ENCODE measurements at places on chromosomes 6 and 20.

GRCh38 chr20:62816031-62816883 lies 593 bp upstream of the COL9A3 start:
- DNase-seq = no peak

- peak; percentile 88 for DNase-seq
These were observed 233.5 kb upstream of the QKI start for GRCh38 chr6:163180874-163181541.

DNA sequence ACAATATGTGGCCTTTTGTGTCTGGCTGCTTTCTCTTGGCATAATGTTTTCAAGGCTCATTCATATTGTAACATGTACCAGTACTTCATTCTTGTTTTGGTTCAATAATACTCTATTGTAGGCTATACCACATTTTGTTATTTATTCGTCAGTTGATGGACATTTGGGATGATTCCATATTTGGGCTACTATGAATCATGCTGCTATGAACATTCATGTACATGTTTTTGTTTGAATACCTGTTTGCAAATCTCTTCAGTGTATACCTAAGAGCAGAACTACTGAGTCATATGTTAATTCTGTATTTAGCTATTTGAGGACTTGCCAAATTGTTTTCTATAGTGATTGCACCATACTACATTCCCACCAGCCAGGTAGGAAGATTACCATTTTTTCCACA lies 259.9 kb downstream of the GMPR start:
- DNase-seq = no peak

DNA sequence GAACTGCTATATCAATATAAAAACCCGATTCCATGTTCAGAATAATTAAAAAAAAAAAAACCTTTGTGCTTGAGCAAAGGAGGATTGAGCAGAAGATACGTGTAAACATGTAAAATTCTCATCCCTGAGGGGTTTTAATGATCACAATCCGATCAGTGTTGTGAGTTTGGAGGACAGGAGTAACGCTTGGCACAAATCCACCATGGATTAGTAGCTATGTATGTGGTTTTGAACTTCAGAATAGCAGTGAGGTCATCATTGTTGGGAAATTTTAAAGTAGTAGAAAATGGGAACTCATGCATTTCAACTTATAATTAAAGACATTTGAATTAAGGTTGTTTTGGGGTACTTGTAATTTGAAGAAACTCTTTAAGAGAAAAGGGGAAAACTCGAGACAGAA lies 203.2 kb downstream of the RPS12 start:
- DNase-seq = peak; percentile 42

GRCh38 chr20:38805958-38806854 lies 709 bp downstream of the PPP1R16B start:
- DNase-seq = no peak

DNA sequence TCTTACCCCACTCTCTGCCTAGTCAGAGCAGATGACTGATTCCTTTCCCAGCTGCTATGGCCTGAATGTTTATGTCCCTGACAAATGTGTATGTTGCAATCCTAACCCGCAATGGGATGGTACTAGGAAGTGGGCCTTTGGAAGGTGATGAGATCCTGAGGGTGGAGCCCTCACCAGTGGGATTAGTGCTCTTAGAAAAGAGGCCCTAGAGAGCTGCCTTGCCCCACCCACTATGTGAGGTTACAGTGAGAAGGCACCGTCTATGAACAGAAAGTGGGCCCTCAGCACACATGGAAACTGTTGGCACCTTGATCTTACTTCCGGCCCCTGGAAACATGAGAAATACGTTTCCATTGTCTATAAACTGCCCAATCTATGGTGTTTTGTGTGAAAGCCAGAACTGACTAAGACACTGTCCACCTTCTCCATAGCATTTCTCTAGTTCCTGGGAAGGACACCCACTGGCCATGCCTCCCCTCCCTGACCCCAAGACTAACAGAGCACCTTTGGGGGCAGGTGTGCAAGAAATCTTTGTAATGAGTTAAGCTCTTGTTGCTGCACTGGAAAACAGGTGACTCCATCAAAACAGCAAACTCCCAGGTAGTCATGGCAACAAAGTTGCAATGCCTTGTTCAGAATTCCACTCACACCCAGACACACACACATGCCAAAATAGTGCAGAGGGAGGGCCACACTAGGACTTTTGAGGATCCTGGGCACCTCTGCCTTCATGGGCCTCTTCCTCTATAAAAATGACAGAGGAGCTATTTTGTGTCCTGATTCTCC lies 16.2 kb downstream of the GABRR2 start:
- DNase-seq = peak; percentile 30

- peak; percentile 75 for DNase-seq
These were observed 69.0 kb downstream of the MOCS1 start for GRCh38 chr6:39865011-39865888.

DNA sequence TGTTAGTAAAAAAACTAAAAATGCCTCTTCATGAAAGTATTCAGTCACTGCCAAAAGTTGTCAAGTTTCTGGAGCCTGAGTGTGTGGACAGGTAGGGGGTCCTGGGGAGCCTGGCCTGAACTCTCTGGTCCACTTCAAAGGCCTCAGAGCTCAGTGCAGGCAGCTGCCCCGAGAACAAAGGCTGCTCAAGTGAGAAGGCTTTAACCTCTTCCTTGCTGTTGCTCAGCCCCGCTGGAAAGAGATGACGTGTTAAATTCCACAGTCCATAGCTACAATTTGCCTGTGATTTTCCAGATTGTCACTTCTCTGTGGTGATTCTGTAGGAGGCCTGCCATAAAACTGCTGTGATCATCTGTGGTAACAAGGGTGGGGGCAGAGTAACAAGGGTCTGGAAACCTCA lies 96.9 kb downstream of the FAM120B start:
- peak; percentile 57 for DNase-seq

DNA sequence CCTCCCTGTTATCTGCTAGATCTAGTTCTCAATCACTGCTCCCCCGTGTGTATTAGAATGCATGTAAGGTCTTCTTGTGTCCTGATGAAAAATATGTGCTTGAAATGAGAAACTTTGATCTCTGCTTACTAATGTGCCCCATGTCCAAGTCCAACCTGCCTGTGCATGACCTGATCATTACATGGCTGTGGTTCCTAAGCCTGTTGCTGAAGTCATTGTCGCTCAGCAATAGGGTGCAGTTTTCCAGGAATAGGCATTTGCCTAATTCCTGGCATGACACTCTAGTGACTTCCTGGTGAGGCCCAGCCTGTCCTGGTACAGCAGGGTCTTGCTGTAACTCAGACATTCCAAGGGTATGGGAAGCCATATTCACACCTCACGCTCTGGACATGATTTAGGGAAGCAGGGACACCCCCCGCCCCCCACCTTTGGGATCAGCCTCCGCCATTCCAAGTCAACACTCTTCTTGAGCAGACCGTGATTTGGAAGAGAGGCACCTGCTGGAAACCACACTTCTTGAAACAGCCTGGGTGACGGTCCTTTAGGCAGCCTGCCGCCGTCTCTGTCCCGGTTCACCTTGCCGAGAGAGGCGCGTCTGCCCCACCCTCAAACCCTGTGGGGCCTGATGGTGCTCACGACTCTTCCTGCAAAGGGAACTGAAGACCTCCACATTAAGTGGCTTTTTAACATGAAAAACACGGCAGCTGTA lies 73.4 kb downstream of the PTPN1 start:
- DNase-seq = no peak

DNA sequence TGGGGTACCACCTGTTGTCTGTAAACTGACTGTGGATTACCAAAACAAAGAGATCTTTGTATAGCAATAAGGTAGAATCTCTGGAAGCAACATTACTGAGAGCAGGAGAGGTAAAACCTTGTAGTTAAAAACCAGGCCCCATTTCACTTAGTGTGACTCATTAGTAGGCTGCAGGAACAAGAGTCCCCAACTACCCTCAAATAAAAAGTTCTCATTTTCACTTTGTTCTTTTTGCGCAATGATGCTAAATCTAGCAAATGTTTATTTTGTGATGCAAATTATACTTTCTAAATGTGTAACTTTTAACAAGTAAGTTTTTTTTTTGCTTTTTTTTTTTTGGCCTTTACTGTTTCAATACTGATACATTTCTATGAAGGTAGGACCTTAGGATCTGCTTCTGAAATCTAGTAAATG lies 67.1 kb downstream of the ESF1 start:
- DNase-seq = no peak

GRCh38 chr20:4674672-4675071 lies 47.0 kb upstream of the PRND start:
- no peak for DNase-seq

- no peak for DNase-seq
These were observed 130.5 kb downstream of the MYB start for GRCh38 chr6:135311446-135312200.

DNA sequence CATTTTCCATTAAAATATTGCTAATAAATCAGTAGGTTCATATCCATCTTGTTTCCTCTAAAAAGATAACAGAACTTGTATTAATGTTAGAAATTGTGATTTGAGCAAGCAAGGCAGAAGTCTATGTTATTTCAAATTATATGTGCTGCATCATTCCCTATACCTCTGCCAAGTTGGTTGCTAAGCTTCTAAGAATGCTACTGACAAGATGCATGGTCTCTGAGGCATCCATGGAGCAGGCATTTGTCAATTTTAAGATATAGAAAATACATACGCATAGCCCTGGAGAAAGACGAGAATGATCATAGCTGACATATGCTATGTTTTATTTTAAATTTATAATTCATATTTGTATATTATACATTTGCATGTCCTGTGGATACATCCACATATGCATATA lies 168.3 kb upstream of the THEMIS start:
- peak; percentile 75 for DNase-seq

GRCh38 chr6:101380897-101381630 lies 12.4 kb upstream of the GRIK2 start:
- no peak for DNase-seq

- no peak for DNase-seq
These were observed 940.6 kb upstream of the FLRT3 start for GRCh38 chr20:15278041-15278440.

DNA sequence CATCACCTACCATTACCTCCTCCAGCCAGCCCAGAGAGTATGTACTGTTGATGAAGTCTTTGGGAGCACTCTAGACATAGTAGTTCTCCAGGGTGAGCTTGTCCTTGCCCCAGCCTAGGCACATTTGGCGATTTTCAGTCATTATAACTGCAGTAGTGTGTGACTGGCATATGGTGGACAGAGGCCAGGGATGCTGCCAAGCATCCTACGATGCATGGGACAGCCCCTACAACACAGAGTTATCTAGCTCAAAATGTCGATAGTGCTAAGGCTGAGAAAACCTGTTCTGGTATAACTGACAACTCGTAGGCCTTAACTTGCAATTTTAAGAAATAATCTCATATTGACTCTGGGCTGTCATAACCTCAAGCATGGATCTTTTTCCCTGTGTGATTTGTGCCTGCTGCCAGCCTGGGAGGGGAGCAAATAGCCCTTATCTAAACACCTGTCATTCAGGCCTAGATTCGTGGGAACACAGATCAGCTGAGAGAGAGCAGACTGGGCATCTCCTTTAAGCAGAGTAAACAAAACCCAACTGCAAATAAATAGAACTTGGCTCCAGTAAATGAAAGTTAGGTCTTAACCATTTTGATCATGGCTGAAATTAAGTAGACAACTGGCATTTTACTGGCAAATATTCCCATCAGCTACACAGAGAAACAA lies 102.6 kb downstream of the SPTLC3 start:
- no peak for DNase-seq

GRCh38 chr6:43494766-43495165 lies 15.4 kb downstream of the LRRC73 start:
- no peak for DNase-seq

GRCh38 chr6:10463491-10464481 lies 48.9 kb upstream of the TFAP2A start:
- DNase-seq = no peak

GRCh38 chr6:55276745-55277530 lies 50.3 kb upstream of the GFRAL start:
- peak; percentile 90 for DNase-seq

GRCh38 chr6:36129941-36130666 lies at the start of gene MAPK13:
Gene MAPK13 (plus strand): TSS chr6:36130513. CDS start chr6:36130583, 70 bp downstream.
- peak; percentile 45 for DNase-seq

GRCh38 chr6:105359419-105360370 lies 43.2 kb downstream of the PREP start:
- peak; percentile 94 for DNase-seq

DNA sequence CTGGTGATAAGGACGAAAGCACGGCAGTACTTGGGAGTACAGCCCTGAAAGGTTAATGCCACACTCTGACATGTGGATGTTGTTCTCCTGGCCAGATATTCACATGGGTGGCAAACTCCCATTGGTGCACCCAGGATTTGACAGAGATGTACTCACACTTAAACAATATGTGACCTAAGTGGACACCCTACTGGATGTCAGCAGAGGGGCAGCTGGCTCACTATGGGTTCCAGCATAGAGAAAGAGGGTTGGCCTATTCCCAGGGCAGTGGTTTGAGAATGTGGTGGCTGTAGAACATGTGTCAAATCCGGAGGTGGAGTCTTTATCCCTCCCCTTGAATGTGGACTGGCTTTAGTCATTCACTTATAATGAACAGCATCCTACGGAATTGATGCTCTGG lies 333.2 kb downstream of the DHX35 start:
- no peak for DNase-seq

DNA sequence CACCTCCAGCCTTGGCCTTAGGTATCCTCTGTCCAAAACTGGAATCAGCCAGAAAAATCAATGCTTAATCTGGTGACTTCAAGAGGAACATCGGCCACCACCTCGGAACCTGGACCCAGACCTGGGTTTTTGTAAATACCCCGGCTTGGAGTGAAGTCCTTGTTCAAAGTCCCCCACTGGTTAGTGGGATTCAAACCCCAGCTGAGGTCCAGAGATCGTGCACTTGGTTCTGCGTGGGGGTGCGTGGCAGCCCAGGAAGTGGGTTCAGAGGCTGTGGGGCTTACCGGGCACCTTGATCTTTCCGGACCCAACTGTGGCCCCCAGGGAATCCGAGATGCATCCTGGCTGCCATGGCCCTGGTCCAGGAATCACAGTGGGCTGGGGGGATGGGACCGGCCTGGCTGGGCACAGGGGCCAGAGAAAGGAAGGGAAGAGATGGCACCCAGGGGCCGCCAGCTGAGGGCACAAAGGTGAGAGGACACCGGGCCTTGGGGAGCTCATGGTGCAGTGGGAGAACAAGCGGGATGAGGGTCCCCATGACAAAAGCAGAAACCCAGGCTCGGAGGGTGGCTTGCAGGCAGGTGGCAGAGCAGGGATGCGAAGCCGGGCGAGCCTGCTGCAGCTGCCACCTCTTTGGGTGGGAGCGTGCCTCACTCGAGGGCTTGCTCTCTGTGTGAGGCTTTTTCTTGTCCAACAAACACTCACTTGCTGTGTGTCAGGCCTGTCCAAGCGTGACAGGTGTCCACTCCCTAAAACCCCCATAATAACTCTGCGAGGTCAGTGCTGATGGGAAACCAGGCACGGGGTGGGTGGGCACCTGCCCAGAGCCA lies 27.7 kb downstream of the ZBP1 start:
- no peak for DNase-seq

DNA sequence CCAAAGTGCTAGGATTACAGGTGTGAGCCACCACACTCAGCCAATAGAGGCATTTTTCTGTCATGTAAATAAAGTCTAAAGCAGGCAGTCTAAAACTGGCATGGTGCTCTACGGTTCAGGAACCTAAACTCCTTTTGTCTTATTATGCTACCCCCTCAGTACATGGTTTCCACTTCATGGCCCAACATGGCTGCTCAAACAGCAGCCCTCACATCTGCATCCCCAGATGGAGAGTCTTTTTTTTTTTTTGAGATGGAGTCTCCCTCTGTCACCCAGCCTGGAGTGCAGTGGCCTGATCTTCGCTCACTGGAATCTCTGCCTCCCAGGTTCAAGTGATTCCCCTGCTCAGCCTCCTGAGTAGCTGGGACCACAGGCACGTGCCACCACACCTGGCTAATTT lies 38.3 kb downstream of the SLC52A3 start:
- no peak for DNase-seq

Data from choroid plexus epithelial cell (primary cell).